ENCODE measurements at places on chromosomes 13 and 19.

DNA sequence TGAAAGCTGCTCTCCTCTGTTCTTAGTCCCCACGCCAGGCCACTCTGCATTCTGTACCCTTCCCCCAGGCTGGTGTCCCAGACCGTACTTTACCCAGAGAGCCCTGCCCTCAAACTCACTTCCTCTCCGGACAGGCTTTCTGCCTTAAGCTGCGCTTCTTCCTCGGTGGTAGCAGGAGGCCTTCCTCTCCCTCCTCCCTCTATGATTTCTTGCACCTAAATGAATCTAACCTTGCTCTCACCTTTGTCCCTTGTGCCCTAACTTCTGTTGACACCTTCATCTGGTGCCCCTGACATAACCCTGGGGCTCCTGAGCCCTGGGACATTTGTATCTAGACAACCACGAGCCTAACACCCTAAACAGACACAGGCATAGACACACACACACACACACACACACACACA, 29.6 kb upstream of the CEACAM21 start:
- no peak for DNase-seq

- DNase-seq = peak; percentile 96
Measured at GRCh38 chr13:48155848-48156247, 60.9 kb upstream of the MED4 start.

DNA sequence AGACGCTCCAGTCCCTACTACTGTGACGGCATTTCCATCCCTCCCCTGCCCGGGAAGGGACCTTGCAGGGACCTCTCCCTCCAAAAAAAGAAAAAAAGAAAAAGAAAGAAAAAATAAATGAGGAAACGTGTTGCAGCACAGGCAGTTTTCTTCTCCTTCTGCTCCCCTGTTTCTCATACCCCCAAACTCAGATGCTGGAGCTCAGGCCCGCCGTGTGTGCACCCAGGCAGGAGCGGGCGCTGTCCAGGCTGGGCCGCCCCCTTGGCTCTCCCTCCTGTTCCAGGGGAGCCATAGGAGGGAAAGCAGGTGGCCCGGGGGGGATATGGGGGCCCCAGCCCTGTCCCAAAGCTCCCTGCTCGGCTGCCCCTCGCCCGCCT, 5.8 kb downstream of the YIPF2 start:
- DNase-seq = no peak

DNA sequence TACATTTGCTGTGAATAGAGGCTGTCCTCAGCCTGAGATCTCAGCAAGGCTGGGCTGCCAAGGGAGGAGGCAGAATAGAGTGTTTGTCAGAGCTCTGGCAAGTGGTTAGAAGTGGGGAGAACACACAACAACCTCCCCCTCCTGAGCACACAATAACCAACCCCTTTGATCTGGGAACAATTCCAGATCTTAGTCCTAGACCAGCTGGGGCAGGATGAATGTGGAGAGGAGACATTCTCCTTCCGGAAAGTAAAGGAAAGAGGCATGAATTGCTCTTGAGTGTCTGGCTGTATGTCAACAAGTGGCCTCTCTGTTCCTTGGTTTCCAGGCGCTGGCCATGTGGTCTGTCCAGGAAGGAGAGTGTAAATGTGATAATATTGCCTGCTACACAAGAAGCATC, 114.9 kb upstream of the TMTC4 start:
- DNase-seq = no peak

GRCh38 chr13:103192511-103193135, 126.4 kb upstream of the SLC10A2 start:
- no peak for DNase-seq

DNA sequence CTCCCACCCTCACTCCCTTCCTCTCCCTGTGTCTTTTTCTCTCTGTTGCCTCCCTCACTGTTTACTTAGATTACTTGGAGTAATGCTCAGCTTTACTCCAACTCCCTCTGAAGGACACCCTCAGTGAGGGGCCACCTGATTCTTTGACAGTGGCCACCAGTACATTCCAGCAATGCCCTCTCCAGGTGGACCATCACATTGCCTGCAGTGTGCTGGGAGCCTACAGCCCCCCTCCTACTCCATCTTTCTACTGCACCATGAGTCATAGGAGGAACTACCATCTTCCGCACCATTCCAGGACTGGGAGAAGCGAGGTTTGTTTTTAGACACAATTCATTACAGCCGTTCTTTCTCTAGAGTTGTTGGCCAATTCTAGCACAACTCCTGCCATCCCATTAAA, 96.6 kb upstream of the POSTN start:
- no peak for DNase-seq

DNA sequence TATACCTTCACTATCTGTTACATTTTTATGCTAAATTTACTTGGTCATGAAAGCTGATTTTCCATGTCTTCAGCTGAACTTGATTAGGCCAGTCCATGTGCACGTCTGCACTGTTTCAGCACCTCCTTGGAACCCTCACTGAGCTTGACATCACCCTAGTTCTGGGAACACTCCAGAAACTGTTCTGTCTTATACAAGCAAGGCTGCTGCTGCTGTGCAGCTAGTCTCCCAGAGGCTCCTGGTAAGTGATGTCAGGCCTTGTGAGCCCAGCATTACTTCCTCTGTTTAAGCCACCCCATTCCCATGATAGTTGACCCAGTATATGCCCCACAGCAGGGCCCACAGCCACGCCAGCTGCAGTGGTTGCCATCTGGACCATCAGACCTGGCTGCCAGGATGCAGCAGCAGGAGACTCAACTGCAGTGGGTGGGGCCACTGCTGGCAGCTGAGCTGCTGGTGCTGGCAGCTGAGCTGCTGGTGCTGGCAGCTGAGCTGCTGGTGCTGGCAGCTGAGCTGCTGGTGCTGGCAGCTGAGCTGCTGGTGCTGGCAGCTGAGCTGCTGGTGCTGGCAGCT, 90.5 kb upstream of the AKAP11 start:
- DNase-seq = no peak

DNA sequence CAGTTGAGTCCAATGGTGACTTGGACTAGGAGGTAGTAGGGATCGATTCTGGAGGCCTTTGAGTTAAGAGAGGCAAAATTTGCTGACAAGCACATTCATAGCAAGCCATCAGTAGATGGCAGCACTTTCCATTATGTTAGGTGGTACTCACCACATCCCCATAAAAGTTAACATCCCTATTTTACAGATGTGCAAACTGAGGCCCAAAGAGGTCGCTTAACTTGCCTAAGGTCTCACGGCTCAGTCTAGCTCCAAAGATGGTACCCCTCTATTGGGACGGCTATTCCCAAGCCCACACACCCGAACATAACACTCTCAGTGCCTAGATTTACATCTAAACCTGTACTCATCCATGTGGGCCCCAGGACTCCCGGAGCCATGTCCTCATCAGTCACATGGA, 21.5 kb upstream of the FOSB start:
- no peak for DNase-seq

- no peak for DNase-seq
Measured at GRCh38 chr13:51806566-51806965, 2.6 kb upstream of the DHRS12 start.

- DNase-seq = no peak
Measured at GRCh38 chr13:43122791-43123190, 99.4 kb downstream of the DNAJC15 start.

DNA sequence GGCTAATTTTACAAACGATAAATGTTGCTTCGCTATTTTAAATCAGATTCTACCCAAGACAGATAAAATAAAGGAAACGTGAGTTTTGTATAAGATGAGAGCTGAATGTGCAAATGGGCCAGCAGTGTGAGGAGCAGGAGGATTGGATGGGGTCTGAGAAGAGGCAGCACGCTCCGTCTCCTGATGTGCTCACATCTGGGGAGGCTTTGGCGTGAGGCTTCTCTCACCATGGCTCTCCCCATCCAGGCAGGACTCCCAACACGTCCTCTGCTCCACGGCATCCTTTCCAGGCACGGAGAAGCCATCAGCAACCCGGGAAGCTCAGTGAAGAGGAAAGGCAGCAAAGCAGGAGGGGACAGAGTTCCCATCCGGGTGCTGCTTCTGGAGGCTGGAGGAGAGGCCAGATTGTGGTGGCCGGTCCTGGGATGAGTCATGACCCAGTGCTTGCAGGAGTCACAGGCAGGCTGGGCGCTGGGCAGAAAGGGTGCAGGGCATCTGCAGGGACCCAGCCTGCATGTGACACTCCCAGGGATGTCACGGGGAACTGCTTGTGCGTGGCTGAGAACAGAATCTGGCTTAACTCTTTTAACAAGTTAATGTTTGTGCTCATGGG, 47.5 kb downstream of the ZNF536 start:
- no peak for DNase-seq

- DNase-seq = no peak
Measured at GRCh38 chr13:73622381-73622780, 511.8 kb downstream of the KLF12 start.

GRCh38 chr13:36807616-36808015, 11.4 kb upstream of the RFXAP start:
- no peak for DNase-seq

DNA sequence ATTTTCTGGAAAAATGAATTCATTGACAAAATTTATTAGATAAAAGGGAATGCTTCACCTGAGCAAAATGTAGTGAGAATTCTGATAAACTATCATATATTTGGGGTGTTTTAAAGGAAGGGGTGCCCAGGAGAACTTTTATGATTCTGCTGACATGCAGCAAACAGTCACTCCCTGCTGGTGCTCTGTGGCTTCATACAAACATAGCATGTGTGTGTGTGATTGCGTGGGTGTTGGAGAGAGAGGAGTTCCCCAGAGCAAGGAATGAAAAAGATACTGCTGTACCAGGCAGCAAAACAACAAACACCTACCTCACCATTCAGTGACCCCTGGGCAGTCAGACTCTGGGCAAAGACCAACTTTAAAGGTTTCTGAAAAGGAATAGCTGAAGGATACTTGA, 546.7 kb downstream of the RFC3 start:
- DNase-seq = no peak

DNA sequence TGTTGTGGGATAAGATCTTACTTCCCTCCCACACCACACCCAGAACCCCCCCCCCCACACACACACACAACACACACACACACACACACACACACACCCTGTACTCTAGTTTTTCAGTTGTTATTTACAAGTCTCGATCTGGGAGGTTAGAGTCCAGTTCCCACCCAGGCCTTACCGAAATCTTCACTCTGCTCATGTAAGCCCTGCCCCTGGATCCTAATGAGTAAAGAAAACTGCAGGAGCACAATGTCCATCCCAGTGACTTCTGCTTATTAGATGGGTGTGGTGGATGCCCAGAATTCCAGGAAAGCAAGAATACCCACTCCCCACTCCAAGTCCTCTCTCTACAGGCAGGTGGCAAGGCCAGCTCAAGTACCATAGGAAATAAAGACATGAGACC, 23.0 kb downstream of the STARD13 start:
- no peak for DNase-seq

DNA sequence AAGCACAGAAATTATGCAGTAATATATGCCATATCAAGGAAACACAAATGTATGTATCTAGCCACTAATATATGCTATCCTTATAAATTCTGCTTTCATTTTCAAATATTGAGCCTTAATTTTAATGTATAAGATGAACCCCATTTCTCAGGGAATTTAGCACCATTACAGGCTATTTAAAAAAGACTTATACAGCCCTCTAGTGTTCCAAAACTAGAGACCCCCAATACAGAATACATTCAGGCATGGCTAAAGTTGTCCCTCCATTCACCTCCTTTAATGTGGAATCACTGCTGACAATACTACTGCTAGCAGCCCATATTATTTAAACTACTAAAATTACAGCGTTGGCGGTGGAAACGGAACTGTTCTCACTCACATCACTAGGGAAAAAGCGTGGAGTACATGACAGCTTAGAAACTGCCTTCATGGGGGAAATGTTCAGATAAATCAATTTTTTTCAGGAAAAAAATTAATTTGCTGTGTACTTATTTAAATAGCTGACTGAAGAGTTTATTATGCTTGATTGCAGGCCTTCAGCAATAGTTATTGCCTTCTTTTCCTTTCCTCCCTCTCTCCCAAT, 541.0 kb downstream of the PCDH9 start:
- no peak for DNase-seq

GRCh38 chr19:48746738-48747575, at the start of gene IZUMO1:
IZUMO1 (minus strand) TSS chr19:48746909; CDS start chr19:48745859, 1,050 bp downstream.
- DNase-seq = no peak

DNA sequence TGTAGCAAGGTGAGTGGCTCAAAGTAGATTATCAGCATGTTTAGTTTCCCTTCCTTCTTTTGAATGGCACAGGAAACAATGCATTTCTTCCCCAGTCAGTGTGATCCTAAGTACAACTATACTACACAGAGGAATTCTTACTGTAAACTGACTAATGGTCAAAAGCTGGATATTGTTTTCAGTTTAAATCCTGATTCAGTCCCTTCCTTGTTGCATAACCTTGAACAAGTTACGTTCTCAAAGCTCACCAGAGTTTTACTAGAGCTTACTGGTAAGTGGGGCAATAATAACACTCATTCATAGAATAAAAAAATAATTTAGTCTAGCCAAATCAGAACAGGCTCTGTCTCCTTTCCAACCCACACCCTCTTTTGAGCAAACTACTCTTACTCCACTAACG, 180.1 kb downstream of the POSTN start:
- DNase-seq = no peak

DNA sequence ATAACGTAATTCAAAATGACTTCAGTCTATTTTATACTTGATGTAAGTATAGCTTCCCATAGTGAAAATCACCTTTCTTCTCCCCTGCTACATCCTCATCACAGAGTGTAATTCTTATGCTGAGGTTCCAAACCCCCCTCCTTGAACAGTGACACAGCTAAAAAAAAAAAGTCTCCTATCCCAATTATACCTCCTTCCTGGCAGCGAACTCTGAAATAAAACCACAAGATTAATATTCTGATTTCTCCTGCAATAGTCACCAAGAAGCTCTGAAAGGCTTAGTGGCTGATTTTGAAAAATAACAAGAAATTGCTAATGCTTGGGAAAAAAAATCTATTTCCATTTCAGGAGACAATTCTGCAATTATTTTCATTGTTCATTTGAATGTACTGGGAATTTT, 36.3 kb downstream of the EFNB2 start:
- DNase-seq = no peak

- DNase-seq = no peak
Measured at GRCh38 chr19:4077007-4077374, 10.3 kb upstream of the ZBTB7A start.

DNA sequence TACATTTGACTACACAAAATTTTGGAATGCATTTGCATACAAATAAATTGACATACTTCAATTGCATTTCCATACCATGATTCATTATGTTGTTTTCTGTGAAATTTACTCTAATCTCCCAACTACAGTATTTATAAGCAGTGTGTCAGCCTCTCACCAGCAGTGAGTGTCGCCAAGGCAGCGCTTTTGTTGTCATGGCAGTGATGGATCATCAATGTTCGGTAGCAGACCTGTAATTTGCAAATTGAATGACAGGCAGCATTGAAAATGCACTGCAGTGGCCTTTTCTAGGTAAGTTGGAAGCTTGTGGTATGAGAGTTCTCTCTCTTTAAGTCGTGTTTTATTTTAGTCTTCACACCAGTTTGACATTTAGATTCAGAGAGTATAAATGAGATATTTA, 534.1 kb downstream of the PCDH17 start:
- no peak for DNase-seq

GRCh38 chr13:111857336-111857735, 209.6 kb upstream of the SOX1 start:
- no peak for DNase-seq

- DNase-seq = no peak
Measured at GRCh38 chr13:113002206-113002912, 33.3 kb downstream of the MCF2L start.

GRCh38 chr19:12162882-12163806, at the start of gene ZNF136:
ZNF136 (plus strand) TSS chr19:12163096; CDS start chr19:12163204, 108 bp downstream.
- DNase-seq = peak; percentile 66

- no peak for DNase-seq
Measured at GRCh38 chr19:4831304-4831978, at the start of gene TICAM1. TICAM1 (minus strand) TSS chr19:4831712; CDS start chr19:4818377, 13,335 bp downstream.

GRCh38 chr19:39795001-39795400, 16.3 kb downstream of the LEUTX start:
- DNase-seq = no peak
